ENCODE measurements at places on chromosomes 2 and 18.

DNA sequence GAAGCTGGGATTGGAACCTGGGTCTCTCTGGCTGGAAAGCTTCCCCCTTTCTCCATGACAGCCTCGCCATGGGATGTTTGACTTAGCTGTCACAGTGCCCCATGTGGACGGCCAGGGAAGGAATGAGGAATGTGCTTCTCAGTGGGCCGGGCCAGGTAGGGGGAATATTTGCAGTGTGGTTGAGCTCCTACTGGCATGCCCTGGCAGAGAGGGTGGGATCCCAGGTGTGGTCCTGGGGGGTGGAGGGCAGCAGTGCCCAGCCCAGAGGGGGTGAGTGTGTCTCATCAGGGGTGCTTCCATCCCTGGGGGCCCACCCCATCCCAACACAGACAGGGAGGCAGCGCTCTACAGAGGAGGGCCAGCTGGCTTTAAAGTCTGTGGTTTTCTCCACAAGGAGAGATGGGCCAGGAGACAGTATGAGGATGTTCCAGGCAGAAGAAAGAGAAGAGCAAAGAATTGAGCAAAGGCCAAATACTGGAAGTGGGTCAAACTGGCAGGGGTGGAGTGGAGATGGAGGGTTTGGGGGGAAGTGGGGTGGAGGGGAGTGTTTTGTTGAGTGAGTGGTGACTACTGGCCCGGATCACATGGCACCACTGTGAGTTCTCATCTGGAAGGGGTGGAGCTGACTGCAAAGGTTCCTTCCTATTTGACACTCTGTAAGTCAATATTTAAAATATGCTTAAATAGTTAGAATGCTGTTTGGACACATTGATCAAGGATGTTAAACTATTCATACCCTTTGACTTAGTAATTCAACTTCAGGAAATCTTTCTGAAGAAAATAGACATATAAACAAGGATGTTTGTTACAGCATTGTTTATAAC lies 94.0 kb downstream of the MYCN start:
- no peak for DNase-seq

DNA sequence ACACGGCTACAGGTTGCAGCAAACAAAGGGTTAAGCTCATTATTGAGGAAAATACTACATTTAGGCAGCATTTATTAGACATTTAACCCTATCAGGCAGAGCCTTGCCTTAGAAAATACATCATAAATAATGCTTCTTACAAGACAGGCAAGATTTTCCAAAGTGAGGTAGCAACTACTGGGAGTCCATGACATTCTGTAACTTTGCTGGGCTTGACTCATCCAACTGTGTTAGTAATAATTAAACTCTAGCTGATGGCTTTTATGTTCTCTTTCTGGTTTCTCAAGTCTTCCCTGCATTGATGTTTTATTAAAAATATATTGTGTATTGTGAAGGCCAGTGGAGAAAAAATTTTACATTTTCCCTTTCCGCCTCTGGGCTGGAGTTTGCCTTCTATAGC lies 291.3 kb downstream of the AFF3 start:
- DNase-seq, result no peak

GRCh38 chr2:97931118-97931857 lies 64.5 kb downstream of the TMEM131 start:
- DNase-seq, result no peak

DNA sequence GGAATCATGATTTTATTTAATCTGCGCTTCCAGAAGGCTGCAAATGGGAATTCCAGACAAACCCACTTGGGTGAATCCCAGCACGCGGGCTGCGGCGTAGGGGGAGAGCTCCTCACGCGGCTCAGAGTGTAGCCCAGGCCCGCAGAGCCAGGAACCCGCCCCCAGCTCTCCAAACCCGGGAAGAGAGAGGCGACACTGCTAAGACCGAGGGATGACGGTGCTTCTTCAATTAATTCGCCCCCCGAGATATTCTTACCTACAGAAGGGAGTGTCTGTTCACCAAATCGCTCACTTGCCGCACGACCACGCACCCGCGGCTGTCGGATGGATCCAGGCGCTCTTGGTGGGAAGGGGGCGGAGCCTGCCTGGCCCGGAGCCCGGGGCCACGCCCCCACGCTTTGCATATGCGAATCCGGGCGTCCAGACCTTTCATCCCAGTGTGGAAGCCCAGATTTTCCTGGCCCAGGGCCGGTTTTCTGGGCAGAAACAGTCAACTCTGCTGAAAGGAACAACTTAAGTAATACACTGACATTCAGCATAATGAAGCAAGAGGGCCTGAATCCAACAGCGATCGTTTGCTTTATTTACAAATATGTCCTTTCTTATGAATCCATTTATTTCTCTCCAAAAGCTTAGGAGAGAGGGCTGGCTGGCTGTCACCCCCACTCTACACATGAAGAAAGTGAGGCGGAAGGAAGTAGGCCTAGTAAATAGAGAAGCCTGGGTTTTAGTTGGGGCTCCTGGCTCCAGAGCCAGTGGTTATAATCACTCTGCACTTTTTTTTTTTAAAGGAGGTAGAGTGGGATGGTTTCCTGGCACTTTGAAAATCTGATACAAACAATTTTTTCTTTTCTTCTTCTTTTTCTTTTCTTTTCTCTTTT lies at the start of gene SLC19A3:
TSS of gene SLC19A3 (minus strand) at position 342 of the 881 bp plus-strand sequence. CDS start 15,710 bp downstream, outside the sequence.
- no peak for DNase-seq

- DNase-seq, result no peak
Observed at GRCh38 chr18:57812126-57812477, 9.0 kb upstream of the ATP8B1 start.

GRCh38 chr2:171345971-171346722 lies 87.6 kb downstream of the METTL8 start:
- DNase-seq, result no peak

- DNase-seq, result no peak
Observed at GRCh38 chr2:95034221-95034620, 8.7 kb downstream of the MAL start.

DNA sequence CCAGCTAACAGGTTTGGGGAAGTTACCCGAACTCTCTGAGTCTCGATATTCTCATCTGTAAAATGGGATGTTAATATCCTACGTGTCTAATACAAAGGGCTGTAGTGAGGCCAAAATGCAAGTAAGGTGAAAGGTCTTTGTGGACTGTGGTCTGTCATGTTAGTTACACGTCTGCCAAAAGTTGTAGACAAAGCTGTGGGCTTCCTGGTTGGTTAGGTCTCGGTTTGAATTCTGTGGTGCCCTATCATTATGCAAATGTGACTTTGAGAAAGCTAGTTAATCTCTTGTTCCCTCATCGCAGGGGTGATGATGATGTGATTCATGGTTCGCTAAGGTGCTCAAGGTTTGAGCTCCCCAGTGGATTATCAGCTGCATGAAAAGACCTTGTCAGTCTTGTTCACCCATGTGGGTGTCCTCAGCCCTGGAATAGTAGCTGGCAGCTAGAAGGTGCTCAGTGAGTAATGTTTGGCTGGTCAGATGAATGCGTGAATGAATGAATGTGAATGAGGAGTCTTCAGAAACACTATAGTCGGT lies 23.1 kb downstream of the TRIB2 start:
- no peak for DNase-seq

- no peak for DNase-seq
Observed at GRCh38 chr2:216418981-216419380, 6.7 kb downstream of the SMARCAL1 start.

- DNase-seq, result no peak
Observed at GRCh38 chr2:82826437-82826836, 1632.6 kb downstream of the SUCLG1 start.
